Stimulated activated CD4-positive, alpha-beta T cell treated with anti-CD3 and anti-CD28 coated beads, Interleukin-15, amount 100 ng/mL, for 24 hours (primary cell): ENCODE measurements at places on chromosomes 16 and 17.

DNA sequence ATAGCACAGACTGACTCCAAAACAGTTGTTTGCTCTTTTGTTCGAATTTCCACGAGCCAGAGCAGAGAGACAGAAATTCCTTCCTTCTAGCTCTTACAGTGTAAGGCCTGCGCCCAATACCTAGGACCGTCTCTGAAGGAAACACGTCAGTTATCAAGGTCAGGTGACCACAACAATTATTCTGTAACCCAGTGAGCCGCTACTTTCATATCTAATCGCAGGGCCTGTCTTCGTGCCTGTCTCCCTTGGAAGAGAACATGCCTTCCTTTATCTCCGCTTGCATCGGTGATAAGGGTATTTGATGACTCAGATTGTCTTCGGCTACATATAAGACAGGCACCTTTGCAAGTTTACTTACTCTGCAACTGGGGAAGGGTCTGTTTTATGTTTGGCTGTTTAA lies 288.0 kb downstream of the MAF start:
- no peak for DNase-seq

DNA sequence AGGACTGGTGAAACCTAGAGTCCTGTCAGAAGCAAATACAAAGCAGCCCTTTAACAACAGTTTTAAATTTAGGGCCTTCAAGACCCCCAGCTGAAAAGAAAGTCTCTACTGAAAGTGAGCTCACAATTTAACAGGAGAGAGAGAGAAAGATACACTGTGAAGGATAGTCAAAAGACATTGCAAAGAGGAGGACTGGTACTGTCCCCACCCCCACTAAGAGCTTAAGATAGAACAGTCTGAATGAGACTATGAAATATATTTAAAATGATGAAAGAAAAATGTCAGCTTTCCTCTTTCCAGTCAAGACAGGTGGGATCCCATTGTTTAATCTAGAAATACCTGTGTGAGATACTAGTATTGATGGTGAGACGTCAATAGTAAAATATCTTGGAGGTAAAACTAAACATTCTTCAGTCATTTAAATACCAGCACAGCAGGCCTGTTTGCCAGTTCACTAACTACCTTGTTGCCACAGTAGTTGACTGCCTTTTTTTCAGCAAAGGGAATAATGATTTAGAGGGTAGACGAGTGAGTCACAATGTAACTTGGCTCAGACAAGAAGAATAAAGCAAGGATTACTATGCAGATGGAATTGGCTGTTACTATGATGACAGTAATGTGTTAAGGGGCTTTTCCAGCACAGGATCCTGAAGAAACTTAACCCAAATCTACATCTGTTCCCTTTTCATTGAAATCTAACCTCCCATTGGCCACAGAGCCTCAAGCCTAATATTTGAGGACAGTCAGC lies 47.2 kb upstream of the RASL10B start:
- DNase-seq, result no peak

DNA sequence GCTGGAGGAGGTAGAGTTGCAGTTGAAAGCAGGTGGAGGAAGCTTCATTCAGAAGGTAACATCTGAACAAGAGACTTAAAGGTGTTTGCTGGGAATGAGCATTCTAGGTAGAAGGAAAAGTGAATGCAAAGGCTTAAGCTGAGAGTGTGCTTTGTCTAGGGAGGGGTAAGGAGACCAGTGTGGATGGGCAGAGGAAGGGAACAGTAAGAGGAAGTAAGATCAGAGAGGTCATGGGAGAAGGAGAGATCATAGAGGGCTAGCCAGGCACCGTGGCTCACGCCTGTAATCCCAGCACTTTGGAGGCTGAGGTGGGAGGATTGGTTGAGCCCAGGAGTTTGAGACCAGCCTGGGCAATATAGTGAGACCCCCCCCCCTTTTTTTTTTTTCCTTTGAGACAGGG lies 3.3 kb downstream of the STX4 start:
- DNase-seq, result no peak

GRCh38 chr16:81553814-81554675 lies 109.4 kb downstream of the CMIP start:
- no peak for DNase-seq

DNA sequence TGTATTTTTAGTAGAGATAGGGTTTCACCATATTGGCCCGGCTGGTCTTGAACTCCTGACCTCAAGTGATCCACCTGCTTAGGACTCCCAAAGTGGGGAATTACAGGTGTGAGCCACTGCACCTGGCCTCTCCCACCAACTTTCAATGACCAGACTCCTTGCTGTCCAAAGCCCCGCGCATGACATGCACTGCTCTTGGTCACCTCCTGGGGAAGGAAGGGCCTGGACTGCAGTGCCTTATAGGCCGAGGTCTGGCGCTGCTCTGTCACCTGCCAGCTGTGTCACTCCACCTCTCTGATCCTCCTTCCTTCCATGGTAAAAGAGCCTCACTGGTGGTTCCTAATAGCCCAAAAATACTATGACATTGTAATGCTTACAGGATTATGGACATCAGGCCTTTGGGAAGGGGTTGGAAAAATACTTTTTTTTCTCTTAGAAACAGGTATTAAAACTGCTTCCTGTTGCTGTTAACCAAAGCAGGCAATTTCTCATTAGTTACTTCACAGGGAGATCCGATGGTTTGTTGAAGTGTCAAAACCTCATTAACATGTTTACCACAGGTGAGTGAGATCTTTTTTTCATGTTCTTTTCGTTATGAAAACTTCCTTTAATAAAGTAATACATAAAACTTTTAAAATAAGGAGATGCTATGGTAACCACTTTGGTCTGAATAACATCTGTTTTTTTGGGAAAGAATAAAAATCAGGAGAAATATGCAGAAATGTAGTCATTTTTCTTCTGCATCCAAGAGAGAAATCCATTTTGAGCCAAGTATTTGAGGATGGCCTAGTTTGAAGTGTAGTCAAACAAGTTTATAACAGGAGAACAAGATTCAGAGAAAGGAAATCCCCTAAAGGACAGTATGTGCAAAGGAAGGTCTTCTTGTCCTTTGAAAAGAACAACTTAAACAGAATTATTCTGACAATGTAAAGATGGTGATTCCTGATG lies 35.5 kb downstream of the GRB7 start:
- DNase-seq, result no peak

- no peak for DNase-seq
Measured at GRCh38 chr16:25925421-25925820, 233.7 kb downstream of the HS3ST4 start.

- DNase-seq, result no peak
Measured at GRCh38 chr16:3595521-3596021, 15.8 kb downstream of the SLX4 start.

DNA sequence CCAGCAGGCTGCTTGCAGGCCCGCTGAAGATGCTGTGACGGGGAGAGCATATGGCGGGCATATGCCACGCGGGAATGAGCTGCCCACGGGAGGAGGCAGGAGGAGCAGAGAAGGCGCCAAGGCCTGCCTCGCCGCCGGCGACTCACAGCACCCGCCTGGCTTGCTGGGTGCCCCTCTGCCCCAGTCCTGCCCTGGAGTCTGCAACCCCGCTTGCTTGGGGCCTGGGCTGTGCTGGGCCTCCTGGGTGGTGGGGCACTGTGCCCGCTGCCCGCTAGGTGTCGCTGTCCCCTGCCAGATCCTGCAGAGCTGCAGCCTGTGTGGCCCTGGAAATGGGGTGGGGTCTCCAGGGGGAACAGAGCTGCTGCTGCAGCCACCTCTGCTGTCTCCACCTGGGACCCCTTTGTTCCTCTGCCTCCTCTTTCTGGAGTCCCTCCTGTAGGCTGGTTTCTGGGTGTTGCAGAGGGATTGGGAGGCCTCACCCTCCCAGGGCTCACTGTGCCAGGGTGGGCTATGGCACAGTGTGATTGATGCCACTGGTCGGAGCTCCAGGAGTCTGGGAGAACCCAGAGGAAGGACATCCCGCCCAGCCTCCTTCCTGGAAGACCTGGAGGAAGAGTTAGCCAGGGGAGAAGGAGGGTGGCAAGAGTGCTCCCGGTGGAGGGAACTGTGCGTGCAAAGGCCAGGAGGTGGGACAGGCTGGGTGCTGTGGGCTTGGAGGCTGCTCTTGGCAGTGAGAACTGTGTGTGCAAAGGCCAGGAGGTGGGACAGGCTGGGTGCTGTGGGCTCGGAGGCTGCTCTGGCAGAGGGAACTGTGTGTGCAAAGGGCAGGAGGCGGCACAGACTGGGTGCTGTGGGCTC lies 141.0 kb upstream of the CIBAR2 start:
- DNase-seq, result peak; percentile 75

DNA sequence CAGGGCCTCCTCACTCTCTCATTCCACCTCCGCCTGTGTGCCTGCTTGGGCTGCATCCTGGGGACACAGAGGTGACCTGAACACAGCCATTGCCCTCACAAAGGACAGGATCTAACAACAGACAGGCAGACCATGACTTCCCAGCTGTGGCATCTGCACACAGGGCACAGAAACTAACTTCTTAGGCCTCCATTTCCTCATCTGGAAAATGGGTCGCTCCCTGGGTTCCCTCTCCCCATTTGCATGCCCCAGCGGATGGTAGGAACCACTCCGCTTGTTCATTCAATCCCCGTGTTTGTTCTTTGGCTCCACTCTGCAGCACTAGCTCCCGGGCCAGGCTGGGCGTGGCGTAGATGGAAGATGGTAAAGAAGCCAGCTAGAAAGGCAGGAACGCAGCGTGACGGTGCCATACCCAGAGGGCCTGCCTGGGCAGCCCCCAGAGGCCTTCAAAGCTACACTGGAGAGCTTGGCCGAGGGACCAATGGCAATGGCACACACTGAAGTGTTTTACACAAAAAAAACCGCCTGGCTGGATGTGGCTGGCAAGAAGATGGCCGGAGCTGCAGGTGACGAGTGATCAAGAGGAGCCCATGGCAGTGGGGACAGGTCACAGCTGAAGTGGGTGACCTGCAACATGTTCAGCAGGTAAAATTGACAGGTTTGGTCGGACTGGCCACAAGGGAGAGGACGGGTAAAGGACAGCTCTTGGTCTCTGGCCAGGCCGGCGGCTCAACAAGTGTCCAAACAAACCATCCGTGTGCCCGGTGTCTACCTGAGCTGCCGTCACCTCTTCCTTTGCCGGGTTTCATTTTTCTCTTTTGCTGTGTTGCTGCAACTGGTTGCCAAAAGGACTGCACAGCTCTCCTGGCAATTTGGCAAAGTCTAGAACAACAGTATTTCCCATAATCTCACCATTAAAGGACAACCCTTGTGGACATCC lies 66.9 kb downstream of the SOCS1 start:
- DNase-seq, result no peak

DNA sequence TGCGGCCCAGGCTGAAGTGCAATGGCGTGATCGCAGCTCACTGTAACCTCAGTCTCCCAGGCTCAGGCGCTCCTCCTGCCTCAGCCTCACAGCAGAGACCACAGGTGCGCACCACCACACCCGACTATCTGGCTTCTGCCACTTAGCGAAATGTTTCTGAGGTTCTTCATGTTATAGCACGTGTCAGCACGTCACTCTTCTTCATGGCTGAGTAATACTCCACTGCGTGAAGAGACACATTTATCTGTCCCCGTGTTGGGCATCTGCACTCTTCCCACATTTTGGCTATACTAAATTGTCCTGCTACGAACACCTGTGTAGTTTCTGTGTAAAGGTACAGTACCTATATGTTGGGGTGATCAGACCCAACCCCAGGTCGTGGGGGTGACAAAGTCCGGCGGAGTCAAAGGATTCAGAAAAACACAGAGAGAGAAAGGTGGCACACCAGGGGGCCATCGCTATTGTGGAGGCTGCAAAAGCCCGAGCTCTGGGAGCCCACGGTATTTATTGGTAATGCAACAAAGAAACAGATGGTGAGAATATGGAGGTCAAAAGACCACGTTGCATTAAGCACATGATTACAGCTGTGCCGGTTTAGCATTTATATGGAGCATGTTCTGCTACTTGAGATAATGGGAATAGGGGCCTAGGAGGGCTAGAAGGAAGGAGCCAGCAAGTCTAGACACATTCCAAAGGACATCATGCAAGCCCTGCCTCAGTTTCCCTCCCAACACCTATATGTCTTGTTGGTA lies 851 bp upstream of the DPEP1 start:
- no peak for DNase-seq

GRCh38 chr16:81936209-81937000 lies 74.9 kb downstream of the SDR42E1 start:
- no peak for DNase-seq

DNA sequence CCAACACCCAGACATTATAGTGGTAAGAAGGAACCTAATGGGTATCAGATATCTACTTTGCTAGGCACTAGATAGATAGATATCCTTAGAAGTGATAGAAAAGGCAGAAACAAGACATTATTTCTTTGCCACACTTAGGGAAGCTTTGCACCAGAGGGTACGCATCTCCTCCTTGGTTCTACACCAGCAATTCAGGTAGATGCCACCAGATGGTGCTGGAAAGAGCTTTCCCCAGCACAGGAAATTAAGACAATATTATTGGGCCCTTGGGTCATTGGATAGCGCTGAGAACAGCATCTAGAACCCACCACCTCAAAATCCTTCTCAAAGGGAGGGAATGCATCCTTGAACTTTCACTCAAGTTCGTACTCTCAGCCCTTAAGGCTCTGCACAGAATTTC lies 173.8 kb upstream of the CCL2 start:
- DNase-seq, result no peak

DNA sequence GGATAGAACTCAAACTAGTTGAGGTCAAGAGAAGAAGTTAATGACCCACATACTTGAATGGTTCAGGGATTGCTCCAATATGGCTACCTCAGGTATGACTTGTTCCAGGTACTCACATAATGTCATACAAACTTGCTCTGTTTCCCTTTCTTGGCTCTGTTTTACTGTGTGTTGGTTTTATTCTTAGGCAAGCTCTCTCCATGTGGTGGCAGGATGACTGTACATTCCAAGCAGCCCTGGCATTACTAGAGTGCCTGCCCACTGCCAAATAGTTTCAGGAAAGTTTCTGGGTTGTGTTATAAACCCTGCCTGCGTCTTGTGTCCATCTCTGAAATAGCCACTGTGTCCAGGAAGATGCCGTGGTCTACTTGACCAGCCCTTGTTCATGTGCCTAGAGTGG lies 476.8 kb downstream of the SHISA9 start:
- DNase-seq, result no peak

GRCh38 chr16:49556606-49557446 lies 183.2 kb downstream of the C16orf78 start:
- DNase-seq, result no peak

DNA sequence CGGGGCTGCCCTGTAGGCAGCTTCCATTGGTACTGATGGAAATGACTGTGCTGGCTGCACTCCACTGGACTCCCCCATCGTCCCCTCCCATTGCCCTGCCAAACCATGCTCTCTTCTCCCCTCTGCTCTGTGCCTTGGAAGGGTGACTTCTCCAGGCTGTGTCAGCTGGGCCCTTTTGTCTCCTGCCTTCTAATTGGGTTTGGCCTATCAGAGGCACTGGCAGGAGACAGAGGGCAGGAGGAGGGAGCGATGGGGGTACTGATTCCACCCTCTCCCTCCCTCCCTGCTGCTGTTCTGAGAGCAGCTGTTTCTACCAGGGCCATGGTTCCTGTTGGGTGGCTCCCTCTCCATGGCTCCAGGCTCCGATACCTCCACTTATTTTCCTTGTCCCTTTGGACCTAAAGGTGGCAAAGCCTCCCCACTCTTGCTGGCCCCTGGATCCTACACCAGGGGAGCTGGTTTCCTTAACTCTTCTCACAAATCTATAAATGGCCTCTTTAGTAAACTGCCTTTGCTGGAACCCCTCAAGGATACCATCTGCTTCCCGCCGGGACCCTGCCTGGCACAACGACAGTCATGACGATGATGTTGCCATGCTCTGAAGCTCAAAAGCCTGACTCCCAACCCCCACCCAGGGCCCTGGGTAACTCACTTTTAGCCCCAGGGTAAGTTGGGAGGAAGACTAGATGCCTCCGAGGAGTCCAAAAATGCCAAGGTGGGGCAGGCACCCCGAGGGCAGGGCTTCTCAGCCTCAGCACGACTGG lies 123.8 kb upstream of the RPL38 start:
- no peak for DNase-seq

- no peak for DNase-seq
Measured at GRCh38 chr16:5461141-5461540, 363.5 kb upstream of the EEF2KMT start.

- DNase-seq, result no peak
Measured at GRCh38 chr17:77723071-77723908, 235.2 kb upstream of the TNRC6C start.
